NCI-H2171 (cell line): ENCODE measurements at places on chromosomes 5 and 9.

- peak; percentile 72 for DNase-seq
Measured at GRCh38 chr9:38641985-38642864, 21.8 kb upstream of the ANKRD18A start.

DNA sequence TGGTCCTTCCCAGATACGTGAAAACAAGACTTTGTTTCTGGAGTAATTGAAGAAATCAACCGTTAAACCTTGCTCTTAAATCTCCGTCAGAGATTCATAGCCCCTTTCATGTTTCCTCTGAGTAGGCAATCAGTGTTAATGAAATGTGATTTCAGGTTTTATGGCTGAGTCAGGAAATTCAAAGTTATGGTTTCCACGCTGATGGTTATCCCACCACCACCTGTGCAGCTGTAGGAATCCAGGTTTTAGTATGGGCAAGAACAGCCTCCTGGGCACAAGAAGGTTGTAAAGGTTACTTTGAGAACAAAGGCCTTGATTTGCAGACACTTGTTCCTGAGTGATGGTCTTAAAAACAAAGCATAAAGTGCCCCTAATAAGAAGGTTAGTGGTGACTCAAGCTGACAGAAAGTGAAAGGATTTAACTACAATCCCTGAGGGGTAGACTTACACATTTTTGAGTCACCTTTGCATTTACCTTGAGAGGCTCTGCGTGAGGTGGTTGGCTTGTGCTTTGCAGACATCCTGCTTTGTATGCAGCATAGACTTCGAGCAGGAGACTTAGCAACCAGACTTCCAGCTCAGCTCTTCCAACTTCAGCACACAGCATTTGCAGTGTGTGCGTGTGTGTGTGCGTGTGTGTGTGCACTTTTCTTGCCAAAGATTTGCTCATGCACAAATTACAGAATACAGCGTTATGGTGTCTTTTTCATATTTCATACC, 159.6 kb downstream of the TLE4 start:
- no peak for DNase-seq

DNA sequence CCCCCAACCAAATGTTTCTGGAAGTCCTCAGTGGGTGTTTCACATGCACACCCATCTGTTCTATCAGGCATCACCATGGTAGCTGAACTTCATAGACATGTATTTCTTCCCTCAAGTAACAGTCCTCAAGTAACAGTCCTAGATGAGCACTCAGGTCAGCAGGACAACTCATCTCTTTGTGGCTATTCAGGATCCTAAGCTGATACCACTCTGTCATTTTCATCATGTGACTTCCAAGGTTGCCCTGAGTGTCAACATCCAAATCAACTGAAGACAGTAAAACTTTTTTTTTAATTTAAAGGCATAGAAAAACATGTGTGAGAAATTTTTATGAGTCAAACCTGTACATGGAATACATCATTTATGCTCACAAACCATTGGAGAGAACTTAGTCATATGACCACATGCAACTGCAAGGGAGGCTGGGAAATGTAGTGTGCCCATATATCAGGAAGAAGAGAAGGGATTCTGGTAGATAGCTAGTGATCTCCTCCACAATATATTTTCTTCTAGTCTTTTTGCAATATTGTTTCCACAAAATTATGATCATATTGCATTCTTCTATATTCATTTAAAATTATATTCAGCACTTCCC, 64.2 kb upstream of the FST start:
- DNase-seq, result no peak

DNA sequence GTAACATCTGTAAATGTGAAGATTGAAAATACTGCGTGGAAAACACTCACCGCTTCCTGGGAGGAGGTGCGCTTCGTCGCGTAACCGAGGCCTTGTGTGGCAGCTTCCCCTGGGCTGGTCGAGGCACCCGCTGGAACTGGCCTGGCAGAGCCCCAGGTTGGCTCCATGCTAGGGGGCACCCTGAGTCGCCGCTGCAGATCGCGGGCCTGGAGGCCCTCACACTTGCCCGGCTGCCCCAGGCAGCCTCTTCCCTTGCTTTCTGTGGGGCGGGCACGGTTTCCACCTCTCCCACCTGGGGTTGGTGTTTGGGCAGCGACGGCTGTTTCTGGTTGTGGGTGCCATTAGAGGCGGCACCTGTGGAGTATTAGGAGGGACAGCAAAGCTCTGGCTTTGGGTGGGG, 852 bp downstream of the ZNF354C start:
- DNase-seq, result no peak

GRCh38 chr5:75239681-75240080, 3.0 kb upstream of the ANKRD31 start:
- no peak for DNase-seq

DNA sequence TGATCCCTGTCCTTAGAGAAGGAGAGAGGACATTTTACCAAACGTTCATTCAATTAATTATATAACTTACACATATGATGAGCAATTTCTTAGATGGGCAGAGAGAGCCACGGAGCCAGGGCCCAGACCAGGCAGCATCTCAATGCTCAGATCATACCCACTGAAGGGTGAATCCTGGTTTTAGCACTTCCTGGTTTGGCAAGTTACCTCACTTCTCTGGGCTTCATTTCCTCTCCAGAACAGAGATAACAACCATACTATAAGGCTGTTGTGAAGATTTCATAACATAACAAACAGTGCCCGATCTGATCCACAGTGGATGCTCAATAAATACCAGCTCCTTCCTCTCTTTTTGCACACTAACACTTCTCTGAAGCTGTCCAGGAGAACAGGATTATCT, 271.1 kb downstream of the DENND1A start:
- no peak for DNase-seq

DNA sequence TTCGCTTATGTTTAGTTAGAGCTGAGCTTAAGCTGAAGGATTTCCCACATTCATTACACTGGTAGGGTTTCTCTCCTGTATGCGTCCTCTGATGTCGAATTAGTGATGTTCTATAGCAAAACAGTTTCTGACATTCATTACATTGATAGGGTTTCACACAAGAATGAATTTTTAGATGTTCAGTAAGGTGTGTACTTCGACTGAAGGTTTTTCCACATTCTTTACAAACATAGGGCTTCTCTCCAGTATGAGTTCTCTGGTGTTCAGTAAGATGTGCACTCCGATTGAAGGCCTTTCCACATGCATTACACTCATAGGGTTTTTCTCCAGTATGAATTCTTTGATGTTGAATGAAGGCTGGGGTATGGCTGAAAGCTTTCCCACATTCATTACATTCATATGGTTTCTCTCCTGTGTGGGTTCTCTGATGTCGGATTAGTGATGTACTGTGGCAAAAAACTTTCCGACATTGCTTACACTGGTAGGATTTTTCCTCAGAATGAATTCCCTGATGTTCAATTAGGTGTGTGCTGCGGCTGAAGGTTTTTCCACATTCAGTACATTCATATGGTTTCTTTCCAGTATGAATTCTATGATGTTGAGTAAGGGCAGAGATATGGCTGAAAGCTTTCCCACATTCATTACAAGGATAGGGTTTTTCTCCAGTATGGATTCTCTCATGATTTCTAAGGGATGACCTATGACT, 14.6 kb downstream of the ZNF883 start:
- DNase-seq, result no peak

GRCh38 chr5:175544108-175544511, 65.8 kb downstream of the SFXN1 start:
- no peak for DNase-seq

DNA sequence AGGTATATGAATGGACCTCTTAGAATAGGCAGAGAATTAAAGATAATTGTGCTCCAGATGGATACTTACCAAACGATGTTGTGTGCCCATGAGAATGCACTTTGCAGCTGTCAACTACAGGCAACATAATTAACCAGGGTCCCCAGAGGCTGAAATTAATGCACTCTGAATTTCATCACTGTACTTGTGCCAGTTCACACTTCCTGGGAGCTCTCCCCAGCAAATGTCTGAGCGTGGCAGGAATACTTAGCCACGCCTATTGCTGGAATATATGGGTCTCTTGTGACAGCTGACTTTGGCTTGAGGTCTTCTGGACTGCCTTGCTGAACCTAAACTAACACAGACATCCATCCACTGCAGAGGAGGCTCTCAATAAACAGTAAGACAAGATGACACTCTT, 11.9 kb upstream of the C1QTNF2 start:
- DNase-seq, result peak; percentile 41

- peak; percentile 11 for DNase-seq
Measured at GRCh38 chr5:171309276-171310211, 496 bp downstream of the TLX3 start.
